ENCODE measurements at places on chromosomes 12 and 14.

DNA sequence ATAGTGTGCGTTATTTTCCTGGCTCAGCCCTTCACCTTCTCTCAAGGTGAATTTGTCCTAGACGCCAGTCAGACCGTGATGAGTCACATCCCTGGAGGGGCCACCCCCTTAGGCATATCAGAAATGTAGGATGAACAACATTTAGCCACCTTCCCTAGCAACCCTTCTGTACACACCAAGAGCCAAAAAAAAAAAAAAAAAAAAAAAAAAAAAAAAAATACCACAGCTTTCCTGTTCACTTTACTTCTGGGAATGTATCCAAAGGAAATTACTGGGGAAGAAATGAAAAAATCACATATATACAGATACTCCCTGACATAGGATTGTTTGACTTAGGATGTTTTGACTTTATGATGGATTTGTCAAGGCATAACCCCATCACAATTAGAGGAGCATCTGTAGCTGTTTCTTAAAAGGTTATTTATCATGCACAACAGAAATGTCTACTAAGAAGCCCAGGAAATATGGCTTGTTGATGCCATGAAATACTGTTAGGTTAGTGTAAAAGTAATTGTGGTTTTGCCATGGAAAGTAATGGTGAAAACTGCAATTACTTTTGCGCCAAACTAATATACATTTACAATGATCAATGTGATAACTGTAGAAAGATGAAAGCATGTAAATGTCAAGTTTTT, 68.2 kb upstream of the BDKRB2 start:
- no peak for DNase-seq

- no peak for DNase-seq
Observed at GRCh38 chr12:46387670-46388069, 15.1 kb upstream of the SLC38A2 start.

GRCh38 chr12:54975272-54975671, 9.3 kb downstream of the TESPA1 start:
- no peak for DNase-seq

DNA sequence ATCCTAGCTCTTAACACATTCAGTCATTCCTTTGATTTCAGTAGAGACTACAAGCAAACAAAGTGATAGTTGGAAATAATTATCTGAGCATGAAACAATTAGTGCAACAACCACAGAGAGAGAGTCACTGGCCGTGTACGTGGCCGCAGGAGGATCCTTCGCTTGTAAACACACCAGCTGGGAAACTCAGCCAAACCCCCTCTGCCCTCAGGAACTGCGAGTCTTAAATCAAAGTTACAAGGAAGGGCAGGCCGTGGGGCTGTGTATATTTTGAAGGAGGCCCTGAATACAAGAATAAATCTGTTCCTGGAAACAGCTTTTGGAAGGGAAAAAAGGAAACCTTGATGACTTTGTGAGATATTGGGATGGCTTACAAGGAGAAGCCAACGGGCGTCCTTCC, 164.5 kb downstream of the ANO2 start:
- DNase-seq = no peak

GRCh38 chr12:88052686-88053085, 23.5 kb upstream of the C12orf50 start:
- peak; percentile 53 for DNase-seq

GRCh38 chr12:4143896-4144295, 129.7 kb upstream of the CCND2 start:
- no peak for DNase-seq

GRCh38 chr12:4569261-4569660, 7.3 kb downstream of the DYRK4 start:
- DNase-seq = no peak

DNA sequence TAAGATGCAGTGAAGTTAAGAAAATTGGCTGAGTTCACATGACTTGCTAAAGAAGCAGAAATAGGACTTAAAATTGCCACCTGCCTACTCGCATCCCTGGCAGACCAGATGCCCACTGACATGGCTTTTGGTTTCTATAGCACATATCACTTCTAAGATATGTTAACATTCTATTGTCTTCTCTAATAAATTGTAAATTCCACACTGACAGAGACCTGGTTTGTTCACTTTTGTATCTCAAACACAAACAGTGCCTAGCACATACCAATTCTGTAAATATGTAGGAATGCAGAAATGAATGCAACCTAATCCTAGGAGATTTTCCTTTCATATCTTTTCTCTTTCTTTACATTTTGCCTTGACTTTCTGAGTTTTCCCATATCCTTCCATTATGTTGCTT, 1047.6 kb downstream of the AACS start:
- no peak for DNase-seq

- DNase-seq = no peak
Observed at GRCh38 chr14:36652542-36653201, 9.0 kb upstream of the PAX9 start.

DNA sequence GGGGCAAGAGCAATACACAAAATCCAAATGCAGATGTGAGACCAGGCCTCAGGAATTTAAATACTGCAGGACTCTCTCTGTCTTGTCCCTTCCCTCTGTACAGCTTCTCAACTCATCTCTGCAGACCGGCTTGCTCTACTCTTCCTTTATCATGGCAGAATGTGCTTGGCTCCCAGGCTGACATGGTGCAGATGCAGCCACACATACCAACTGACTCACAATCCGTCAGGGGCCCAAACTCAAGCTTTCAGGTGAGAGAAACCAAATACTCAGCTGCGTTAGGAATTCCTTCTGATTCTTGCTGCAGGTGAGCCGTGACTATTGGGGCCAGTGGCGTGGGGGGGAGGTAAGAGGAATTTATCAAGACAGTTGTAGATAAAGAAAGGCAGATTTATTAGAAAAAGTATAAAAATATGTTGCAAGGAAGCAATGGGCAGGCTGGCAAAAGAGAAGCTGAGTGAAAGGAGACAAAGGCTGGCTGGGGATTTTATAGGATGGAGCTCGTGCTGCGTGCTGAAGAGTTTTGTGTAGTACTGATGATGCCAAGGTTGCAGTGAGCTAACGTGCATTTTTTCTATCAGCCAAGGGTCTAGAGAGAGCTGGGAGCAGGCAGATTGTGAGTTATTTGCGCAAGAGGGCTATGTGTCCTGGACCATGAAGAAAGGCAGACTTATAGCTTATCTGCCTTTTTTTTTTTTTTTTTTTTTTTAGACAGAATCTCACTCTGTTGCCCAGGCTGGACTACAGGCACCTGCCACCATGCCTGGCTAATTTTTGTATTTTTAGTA, 5.0 kb upstream of the LGALS3 start:
- no peak for DNase-seq

- DNase-seq = no peak
Observed at GRCh38 chr12:14878488-14878887, 7.2 kb downstream of the MGP start.

GRCh38 chr12:38930990-38931389, 25.6 kb upstream of the CPNE8 start:
- no peak for DNase-seq

GRCh38 chr12:93019975-93020630, 91.0 kb upstream of the EEA1 start:
- DNase-seq = no peak

- DNase-seq = peak; percentile 93
Observed at GRCh38 chr14:35121887-35122695, at the start of the genes PPP2R3C and PRORP. TSS of gene PPP2R3C (minus strand) at chr14:35121990. CDS start at chr14:35121959, 31 bp downstream. TSS of gene PRORP (plus strand) at chr14:35122552. CDS start at chr14:35123246, 694 bp downstream.

DNA sequence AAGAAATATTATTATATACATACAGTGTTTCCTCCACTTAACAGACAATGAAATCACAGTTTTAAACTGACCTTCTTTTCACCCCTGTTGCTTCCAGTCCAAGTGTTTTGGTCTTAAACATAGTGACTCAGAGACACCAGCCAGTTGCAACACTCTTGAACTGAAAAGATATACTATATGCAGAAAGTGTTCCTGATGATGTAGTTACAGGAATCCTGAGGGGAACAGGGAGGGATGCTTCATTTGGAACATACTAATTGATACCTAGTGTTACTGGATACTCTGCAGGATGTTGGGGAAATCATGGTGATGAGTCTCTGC, 420.8 kb downstream of the CCDC91 start:
- no peak for DNase-seq

DNA sequence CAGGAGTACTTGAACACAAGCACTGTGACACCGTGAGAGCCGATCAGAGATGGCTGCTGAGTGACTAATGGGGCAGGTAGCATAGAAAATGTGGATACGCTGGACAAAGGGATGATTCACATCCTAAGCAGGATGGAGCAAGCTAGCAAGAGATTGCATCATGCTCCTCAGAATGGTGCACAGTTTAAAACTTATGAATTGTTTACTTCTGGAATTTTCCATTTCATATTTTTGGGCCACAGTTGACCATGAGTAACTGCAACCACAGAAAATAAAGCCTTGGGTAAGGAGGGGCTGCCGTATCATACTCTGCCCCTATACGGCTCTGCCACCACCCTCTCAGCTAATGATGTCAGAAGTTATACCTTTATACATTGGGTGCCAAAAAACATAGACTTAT, 23.3 kb upstream of the MARK3 start:
- no peak for DNase-seq

GRCh38 chr12:56878010-56878339, 56.2 kb downstream of the SDR9C7 start:
- DNase-seq = no peak

- no peak for DNase-seq
Observed at GRCh38 chr12:5470703-5471102, 38.8 kb downstream of the NTF3 start.

- peak; percentile 30 for DNase-seq
Observed at GRCh38 chr14:50954811-50955372, 10.6 kb upstream of the PYGL start.

DNA sequence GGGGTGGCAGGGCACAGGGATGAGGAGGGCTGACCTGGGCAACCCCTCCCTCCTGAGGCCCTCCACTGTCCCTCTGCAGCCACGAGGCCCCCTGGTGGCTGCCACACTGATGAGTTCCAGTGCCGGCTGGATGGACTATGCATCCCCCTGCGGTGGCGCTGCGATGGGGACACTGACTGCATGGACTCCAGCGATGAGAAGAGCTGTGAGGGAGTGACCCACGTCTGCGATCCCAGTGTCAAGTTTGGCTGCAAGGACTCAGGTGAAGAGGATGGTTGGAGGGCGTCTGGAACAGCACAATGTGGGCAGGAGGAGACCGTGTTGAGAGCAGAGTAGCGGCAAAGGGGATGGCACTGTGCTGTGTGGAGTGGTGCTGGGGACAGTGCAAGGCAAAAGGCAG, 25.7 kb upstream of the LRP1-AS start:
- DNase-seq = peak; percentile 71

- peak; percentile 38 for DNase-seq
Observed at GRCh38 chr14:20413744-20414082, 412 bp upstream of the TEP1 start.

DNA sequence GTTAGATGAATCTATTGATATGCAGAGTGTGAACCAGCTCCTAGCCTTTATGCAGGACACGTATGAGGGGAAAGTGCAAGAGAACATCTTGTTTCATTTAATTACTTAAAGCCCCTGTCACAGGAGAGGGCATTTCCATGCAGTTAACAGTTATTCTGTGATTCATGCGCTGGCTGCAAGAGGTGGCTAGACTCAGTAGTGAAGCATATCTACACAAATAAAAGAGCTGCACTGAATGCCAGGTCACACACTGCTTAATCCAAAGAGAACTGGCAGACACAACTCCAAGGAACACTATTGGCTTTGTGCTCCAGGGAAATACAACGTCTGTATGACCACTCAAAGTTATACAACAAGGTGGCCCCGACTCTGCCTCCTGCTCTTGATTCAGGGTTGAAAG, 394.1 kb downstream of the C12orf75 start:
- no peak for DNase-seq

- DNase-seq = no peak
Observed at GRCh38 chr12:131943389-131943788, 6.4 kb upstream of the EP400 start.

DNA sequence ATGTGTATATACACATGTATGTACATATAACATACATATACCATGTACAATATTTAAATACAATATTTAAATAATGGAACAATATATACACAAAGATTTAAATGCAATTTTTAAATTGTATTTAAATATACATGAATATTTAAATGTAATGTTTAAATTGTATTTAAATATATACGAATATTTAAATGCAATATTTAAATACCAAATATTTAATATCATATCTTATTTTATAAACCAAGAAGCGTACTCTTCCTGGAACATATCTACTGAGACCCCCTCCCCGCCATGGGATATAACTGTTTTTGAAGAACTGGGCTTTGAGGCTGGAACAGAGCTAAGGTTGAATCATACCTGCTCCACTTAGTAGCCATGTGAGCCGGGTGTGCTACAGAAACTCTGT, 29.8 kb upstream of the RIMBP2 start:
- DNase-seq = no peak

GRCh38 chr12:131513606-131514005, 197.3 kb upstream of the SFSWAP start:
- DNase-seq = no peak

DNA sequence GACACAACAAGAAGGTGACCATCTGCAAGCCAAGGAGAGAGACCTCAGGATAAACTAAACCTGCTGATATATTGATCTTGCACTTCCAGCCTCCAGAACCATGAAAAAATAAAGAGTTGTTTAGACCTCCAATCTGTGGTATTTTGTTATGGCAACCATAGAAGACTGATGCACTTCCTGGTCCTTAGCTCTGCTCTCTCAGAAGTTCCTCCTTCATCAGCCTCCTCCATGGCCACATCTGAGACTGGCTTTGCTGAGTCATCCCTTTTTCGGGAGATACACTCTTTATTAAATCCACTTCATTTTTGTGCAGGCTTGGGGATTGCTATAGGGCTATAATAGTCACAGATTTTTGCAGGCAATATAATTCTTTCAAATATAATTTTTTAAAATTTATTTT, 89.6 kb upstream of the ATF7IP start:
- DNase-seq = no peak

GRCh38 chr12:62716866-62717525, 218.0 kb downstream of the PPM1H start:
- no peak for DNase-seq

GRCh38 chr12:6336079-6336888, 5.6 kb downstream of the TNFRSF1A start:
- DNase-seq = peak; percentile 96

DNA sequence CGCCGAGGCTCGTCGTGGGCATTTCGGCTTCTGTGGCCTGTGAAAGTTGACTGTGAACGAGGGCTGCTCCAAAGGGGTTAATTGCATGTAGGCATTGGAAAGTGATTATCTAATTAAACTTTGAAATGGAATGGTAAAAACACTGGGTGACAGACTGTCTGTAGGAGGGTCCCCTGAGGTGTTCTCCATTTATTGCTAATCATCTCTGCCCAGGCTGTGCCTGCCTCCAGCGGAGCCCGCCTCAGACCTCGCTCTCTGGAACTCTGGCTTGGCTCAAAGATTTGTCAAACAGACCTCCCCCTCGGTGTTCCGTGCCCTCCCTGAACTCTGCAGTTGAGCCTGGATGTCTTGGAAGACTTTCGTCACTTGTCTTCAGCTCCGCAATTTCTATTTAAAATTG, 50.2 kb upstream of the VRK1 start:
- DNase-seq = no peak

GRCh38 chr14:41663473-41663850, 56.8 kb downstream of the LRFN5 start:
- DNase-seq = no peak

- no peak for DNase-seq
Observed at GRCh38 chr14:96086574-96087077, 47.5 kb downstream of the C14orf132 start.

Data from neural progenitor cell (in vitro differentiated cells).